HCT116 (cell line): ENCODE measurements at places on chromosomes 5 and 9. TPM values are rescaled to one million over a fixed set of nuclear protein-coding genes. Genes with fewer than 3 reads are reported as not detected.

The SH3RF2 gene
- total RNA-seq = 14.3 TPM

The GZMA gene
- not detected for total RNA-seq

The SH3PXD2B gene
- 27.5 TPM for total RNA-seq

The SEC61B gene
- 125 TPM for total RNA-seq

The HOMER1 gene
- total RNA-seq = 21.4 TPM

The SAXO1 gene
- not detected for total RNA-seq

The PGM5 gene
- 0.15 TPM for total RNA-seq

The PCDHA7 gene
- not detected for total RNA-seq

The TIMD4 gene
- not detected for total RNA-seq
